ENCODE measurements at places on chromosomes 16 and 17.

- no peak for DNase-seq
These were observed 53.5 kb downstream of the C17orf58 start for GRCh38 chr17:67942810-67943209.

DNA sequence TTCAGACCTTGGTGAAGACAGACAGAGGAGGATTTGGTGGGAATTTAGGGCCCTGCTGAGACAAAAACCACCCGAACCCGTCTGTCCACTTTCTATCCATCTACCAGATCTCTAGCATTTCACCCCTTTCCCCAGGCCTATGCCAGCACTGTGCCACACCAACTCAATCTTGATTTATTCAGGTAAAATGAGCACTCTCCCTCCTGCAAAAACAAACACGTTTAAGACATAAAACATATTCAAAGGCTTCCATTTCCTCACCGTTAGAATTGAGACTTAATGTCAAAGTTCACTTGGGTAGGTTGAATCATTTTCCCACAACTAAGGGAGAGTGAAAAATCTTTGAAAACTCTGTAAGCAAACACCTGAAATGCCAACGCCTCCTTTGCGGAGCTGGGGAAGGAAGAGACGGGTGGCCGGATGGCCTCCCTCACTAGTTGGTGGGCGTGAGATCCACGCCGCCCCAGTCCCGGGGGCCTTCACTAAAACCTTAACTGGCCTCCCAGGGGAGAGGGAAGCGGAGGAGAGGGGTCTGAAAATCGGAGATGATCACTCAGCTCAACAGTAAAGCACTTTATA is 862 bp downstream of the DCAKD start:
- no peak for DNase-seq

DNA sequence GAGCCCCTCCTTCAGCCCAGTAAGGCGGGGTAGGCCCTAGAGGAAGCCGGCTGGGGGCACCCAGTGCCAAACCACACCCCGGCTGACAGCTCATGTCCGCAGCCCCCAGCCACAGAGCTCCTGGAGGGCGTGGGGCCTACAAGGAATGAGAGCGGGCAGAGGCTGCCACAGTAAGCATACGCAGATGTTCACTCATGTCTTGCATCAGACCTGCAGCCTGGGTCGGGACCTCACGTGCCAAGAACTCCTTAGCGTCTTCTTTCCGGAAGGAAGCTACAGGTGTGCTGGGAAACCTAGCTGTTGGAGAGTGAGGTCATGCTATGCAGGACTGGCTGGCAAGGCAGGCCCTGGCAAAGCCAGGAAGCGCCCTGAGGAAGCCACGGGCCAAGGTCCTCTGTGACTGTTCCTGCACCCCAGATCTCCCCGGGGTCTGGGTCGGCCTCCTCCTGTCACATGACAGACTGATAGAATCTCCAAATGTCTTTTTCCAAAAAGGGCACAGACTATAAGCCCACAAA is 1.6 kb downstream of the ZNF598 start:
- DNase-seq = no peak

DNA sequence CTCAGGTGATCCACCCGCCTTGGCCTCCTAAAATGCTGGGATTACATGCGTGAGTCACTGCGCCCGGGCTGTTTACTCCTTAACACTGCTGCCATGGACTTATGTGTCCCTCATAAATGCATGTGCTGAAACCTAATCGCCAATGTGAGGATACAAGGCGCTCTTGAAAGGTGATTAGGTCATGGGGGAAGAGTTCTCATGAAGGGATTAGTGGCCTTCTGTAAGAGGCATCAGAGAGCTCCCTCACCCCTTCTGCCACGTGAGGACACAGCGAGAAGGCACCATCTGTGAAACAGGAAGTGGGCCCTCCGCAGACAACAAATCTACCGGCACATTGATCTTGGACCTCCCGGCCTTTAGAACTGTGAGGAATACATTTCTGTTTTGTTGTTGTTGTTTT is 19.1 kb downstream of the ITPRIPL2 start:
- no peak for DNase-seq

GRCh38 chr17:4573669-4574068 is 10.7 kb upstream of the SMTNL2 start:
- DNase-seq = no peak

GRCh38 chr17:63426041-63426916 is 19.8 kb downstream of the CYB561 start:
- no peak for DNase-seq

GRCh38 chr16:90001761-90002503 is 17.3 kb downstream of the DBNDD1 start:
- DNase-seq = no peak

DNA sequence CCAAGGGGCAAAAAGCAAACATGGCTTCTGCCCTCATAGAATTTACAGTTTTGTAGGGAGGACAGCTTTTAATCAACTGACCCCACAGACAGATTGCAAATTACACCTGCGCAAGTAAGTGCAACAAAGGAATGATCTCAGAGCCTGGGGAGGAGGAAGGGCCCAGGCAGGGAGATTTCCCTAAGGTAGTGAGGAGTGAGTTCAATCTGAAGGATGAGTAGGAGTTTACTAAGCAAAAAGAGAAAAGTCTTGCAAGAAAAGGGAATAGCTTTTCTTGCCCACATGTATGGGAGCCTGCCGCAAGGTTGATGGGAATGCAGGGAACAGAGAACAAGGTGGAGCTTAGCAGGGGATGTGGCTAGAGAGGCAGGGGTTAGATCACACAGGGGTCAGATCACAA is 1.6 kb upstream of the SOCS7 start:
- no peak for DNase-seq

- no peak for DNase-seq
These were observed 17.5 kb downstream of the LIMD2 start for GRCh38 chr17:63682441-63682840.

- no peak for DNase-seq
These were observed 725 bp upstream of the SPHK1 start for GRCh38 chr17:76383546-76384221.

DNA sequence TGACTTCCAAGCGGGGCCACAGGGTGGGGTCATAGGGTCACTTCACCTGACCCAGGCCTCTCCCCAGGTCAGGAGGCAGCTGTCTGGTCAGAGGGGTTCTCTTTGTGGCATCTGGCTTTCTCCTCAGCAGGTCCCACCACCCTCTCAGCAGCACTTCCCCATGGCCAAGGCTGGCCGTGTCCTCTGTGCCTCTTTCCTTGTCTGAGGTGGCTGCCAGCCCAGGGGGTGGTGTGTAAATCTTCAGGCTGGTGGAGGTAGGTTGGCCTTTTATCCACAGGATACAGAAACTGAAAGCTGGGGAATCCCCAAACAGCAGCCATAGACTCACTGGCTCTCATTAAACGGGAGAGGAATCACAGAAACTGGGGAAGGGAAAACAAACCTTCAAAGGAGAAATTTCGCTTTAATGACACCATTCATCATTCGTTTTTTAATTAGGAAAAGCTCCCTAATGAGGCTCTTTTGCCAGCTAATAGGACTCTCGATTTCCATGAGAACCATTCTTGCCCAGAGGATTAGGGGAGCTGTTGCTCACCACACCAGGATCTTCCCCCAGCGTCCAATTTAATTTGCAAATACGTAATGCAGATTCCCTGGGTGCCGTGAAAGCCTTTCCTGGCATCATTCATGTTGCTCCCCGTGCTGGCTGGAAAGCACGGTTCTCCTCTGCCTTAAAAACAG is 18.0 kb downstream of the C17orf75 start:
- no peak for DNase-seq

- DNase-seq = no peak
These were observed 78.5 kb upstream of the ELAC2 start for GRCh38 chr17:13096291-13096690.

DNA sequence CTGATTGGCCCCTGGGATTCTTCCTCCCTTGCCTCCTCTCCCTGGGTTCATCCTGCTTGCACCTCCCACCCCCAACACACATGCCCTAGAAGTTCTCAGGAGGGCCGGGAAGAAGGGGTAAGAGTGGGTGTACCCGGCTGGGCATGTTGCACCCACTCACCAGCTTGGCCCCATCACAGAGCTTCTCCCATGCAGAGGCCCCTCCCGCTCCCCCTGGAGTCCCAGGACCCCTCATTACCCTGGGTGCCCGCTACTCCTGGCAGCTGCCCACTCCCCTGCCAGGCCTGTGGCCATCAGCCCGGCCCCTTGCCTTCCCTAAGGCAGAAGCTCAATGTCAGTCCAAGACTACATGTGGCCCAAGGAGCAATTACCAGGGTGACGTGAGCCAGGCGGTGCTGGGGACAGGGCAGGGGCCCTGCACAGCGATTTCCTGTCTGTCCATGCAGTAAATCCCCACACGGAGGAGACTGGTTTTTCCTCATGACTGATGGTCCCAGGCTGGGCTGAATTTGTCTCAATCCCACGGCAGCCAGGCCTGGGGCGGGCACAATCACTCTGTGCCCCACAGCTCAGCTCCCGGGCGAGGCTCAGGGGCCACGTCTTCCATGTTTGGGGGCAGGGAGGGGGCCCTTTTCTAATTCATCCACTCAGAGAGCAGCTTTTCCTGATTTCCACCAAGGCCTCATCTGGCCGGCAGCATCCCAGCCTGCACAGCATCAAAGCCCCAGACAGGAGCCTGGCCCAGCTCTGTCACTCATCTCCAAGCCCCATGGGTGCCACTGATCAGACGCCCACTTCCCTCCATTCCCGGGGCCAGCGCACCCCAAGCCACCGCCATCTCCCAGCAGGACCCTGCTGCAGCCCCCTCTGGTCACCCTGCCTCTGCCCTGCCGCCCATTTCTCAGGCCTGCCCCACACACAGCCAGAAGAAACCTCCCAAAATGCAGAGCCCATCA is 234.7 kb downstream of the KATNIP start:
- no peak for DNase-seq

DNA sequence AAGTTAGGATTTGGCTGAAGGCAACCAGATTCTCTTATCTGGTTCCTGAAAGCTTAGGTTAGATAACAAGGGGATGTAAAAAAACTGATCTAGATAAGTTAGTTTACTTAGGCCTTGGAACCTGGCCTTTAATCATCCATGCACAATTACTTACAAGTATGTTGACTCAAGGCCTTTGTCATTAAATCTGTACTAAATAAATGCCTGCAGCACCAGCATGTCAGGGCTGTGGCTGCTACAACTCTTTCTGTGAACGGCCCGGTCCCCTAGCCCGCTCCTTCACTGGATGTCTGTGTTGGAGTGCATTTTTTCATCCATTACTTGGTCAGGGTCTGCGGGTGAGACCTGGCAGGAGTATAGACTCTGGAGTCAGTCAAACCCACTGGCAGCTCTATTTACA is 48.4 kb upstream of the ALDH3A1 start:
- DNase-seq = no peak

DNA sequence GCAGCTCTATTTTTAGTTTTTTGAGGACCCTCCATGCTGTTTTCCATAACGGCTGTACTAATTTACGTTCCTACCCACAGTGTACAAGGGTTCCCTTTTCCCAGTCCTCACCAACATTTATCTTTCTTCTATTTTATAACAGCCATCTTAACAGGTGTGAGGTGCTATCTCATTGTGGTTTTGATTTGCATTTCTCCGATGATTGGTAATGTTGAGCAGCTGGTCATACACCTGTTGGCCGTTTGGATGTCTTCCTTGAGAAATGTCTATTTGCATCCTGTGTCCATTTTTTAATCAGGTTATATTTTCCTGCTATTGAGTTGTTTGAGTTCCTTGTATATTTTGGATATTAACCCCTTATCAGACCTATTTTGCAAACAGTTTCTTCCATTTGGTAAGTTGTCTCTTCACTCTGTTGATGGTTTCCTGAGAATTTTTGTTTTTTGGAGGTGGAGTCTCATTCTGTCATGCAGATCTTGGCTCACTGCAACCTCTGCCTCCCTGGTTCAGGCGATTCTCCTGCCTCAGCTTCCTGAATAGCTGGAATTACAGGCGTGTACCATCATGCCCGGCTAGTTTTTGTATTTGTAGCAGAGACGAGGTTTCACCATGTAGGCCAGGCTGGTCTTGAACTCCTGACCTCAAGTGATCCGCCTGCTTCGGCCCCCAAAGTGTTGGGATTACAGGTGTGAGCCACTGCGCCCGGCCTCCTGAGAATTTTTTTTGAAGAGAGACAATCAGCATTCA is 279.6 kb downstream of the SNX29 start:
- no peak for DNase-seq

DNA sequence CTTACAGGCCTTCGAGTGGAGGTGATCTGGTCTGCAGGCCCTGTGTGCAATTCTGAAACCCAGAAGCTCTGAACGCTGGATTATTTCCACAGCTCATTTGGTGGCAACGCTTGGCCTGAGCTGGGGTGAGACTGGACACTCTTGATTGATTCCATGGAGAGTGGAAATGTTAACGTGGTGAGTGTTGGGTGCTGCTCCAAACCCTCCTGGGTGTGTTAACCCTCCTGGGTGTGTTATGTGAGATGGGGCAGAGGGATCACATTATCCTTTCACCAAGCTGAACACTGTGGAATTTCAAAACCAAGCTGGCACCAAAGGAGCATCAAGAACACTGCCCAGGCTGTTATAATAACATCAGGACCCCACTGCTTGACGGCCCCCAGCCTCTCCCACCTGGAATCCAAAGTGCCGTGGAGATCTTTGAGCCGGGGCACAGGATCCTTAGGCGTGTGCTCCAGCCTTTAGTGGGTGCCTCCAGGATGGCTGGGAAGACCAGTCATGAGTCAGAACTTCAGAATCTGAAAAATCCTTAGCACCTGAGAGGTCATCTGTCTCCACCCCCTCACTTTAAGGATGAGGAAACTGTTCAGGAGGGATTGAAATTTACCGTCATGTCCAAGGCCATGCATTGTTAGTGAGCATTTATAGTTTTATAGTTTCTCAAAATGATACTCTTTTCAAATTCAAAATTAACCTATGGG is 75.0 kb downstream of the RPTOR start:
- DNase-seq = no peak

GRCh38 chr16:3013491-3013951 is 798 bp downstream of the CLDN9 start:
- no peak for DNase-seq

DNA sequence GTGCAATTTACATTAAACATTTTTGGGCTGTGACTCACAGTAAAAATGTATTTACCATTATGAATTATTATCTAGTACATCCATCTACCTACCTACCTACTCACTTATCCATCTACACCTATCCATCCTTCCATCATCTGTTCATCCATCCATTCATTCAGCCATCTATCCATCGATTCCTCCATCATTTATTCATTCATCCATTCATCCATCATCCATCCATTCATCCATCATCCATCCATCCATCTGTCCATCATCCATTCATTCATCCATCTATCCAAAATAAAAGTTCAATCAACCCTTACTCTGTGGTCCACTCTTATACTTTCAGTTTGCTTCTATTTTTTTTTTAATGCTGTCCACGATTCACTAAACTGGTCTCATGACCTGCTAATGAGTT is 118.4 kb downstream of the NTN1 start:
- DNase-seq = no peak

- no peak for DNase-seq
These were observed 64.4 kb upstream of the RASL10B start for GRCh38 chr17:35666967-35667532.

- DNase-seq = no peak
These were observed 55.0 kb downstream of the DNAH17 start for GRCh38 chr17:78522031-78522809.

GRCh38 chr16:23270654-23271053 is 31.4 kb upstream of the SCNN1B start:
- DNase-seq = no peak

- no peak for DNase-seq
These were observed 12.2 kb downstream of the ZNHIT3 start for GRCh38 chr17:36498560-36499300.

- no peak for DNase-seq
These were observed 1.5 kb downstream of the C16orf92 start for GRCh38 chr16:30024451-30024850.

- DNase-seq = no peak
These were observed 62.3 kb upstream of the CDH5 start for GRCh38 chr16:66304151-66304550.

All from NCI-H2171 (cell line).